Activated T-cell treated with anti-CD3 and anti-CD28 coated beads, Interleukin-2, amount 50 U/mL, for 1 hour (primary cell): ENCODE measurements at places on chromosomes 13 and 19.
A peak's percentile ranks its signal among the peaks of the same experiment; 100 is the strongest.

DNA sequence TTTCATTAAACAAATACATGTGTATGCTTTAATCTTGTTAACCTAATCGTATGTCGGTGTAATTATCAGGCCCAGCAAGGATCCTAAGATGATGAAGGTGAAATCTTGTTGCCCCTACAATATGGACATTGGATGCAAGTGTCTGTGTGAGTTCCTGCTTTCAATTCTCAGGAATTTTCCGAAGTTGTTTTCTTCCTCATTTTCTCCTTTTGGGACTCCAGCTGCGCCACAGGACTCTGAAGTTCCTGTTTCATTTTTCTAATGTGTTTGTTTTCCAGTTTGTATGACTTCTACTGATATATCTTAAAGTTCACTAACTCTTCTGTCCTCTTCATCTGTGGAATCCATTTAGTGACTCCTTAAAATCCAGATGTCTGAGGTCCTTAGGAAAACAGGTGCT lies 11.9 kb upstream of the OR7D2 start:
- DNase-seq = no peak

- no peak for DNase-seq
Observed at GRCh38 chr13:91111476-91112200, 235.8 kb upstream of the MIR17HG start.

DNA sequence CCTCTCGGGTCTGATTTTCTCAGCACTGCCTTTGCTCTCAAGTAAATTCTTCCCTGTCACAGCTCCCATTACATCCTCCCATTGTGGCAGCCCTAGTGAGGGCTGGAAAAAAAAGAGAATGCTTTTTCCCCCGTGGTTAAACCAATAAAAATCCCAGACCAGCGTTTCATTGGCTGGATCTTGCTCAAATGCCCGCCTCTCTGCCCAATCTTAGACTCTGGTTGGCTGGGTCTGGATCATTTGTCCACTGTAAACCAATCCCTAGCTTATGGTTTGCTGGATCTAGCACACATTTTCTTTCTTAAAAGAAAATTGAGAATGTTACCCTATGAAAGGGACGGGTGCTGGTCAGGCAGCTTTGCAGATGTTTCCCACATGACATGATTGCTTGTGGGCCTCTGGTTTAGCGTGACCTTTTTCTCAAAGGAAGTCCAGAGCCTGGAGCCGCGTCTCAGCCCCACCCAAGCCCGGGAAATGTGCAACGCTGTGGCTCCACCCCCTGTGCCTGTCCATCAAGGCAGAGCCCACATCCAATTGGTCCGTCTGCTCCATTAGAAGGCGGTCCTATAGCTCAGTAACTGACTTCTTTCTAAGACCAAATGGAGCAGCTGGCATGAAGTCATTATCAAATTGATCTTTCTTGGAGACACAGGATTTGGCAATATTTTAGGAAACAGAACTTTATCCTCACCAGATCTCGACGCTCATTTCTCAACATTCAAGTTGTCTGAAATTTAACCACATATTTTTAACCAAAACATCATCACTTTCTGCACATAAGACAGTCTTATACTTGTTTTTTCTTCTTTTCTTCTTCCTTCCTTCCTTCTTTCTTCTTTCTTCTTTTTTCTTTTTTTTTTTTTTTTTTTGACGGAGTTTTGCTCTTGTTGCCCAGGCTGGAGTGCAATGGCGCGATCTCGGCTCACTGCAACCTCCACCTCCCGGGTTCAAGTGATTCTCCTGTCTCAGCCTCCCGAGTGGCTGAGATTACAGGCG lies 2.6 kb upstream of the MCEMP1 start:
- no peak for DNase-seq

DNA sequence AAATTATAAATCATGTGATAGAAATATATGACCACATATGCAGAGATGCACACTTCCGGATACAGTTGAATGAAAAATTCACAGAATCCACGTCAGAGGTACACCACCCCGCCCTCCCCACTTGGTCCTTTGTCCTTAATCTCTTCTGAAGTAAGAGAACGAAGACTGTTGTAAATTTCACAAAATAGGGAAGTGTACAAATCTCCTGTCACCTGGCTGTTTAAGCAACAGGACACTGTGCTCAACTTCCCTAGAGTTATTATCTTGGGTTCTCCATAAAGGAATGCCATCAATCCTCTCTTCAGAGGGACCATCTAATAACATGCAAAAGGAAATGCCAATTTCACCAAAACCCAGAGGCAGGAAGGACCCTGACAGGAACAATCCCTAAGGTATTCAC lies 10.5 kb upstream of the CEACAM6 start:
- no peak for DNase-seq

DNA sequence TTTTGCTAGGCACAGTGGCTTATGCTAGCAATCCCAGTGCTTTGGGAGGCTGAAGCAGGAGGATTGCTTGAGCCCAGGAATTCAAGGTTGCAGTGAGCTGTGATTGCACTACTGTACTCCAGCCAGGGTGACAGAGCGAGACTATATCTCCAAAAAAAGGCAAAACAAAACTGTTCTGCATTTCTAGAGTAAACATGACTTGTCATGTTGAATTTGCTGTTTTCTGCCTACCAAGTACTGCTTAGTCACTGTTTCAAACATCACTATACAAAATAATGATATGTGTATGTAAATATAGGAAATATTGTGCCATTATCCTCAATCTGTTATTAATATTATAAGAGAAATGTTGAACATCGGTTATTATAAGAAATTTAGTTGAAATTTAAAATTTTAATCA lies 9.2 kb downstream of the RFC3 start:
- DNase-seq = no peak

GRCh38 chr19:35340431-35340830 lies 7.3 kb upstream of the FFAR1 start:
- DNase-seq = no peak

DNA sequence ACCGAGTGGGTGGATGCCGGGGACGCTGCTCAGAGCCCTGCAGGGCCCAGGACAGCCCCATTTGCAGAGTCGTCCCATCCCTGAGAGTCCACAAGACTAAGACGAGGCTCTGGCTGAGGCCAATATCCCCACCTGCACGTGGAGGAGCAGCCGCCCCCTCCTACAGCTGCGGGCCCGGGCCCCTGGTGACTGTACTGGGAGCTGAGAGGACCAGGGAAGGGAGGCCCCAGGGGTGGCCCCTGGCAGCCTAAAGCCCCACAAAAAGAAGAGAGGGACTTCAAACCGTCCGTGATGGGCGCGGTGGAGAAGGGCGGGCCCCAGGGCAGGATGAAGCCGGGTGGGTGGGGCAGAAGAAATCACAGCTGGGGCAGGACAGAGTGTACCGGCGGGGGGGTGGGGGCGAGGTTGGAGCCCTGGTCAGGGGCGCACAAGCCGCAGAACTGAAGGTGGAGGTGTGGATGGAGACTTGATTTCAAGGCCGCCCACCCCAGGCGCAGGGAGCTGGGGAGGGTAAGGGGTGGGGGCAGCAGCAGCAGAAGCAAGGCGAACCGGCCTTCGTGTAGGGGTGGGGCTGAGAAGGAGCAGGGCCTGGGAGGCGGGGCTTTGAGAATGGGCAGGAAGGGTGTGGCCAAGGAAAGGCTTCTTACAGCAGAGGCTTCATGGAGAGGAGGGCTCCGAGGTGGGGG lies 12.9 kb downstream of the CFD start:
- DNase-seq = peak; percentile 81

DNA sequence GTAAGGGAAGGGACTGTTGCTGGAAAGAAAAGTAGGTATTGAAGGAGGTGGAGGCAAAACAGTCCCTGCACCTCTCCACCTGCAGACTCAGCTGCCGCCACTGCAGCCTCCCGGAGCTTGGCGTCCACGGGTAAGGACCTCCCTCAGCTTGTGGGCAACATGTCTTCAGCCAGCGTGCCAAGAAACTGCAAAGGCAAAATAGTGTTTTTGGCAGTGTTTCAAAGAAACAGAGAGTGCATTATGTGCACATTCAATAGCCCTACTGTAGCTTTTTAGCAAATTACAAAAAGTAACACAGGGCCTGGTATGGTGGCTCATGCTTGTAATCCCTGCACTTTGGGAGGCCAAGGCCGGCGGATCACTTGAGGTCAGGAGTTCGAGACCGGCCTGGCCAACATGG lies 57.4 kb downstream of the ATP11A start:
- no peak for DNase-seq

DNA sequence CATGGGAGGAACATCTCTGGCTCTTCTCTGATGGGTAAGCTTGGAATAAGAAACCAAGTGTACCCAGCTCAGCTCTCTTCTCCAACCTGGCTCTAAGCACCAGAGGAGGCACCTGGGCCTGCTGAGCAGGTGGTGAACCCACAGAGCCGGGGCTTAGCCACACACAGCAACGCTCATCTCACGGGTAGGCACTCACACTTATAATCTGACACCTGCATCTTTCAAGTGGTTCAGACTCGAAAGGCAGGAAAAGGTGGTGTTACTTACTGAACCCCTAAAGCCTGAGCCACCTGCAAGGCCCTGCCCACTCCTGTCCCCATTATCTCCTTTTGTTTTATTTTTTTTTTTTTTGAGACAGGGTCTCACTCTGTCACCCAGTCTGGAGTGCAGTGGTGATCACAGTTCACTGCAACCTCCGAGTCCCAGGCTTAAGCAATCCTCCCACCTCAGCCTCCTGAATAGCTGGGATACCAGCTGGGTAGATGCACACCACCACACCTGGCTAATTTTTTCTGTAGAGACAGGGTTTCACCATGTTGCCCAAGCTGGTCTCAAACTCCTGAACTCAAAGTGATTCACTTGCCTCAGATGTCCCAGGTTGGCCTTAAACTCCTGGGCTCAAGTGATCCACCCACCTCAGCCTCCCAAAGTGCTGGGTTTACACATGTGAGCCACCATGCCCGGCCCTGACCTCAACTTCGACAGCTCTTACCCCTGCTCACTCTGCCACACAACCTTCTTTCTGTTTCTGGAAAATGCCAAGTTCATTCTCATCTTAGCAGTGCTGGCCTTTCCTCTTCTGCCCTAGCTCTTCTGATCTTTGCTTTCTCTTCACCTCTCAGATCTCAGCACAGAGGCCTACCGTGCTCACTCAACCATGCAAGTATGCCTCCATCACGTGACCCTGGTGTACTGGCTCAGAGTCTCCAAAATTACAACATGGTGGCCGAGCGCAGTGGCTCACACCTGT lies 9.7 kb downstream of the FBXL12 start:
- peak; percentile 35 for DNase-seq

GRCh38 chr19:55188625-55189024 lies 8.5 kb upstream of the SYT5 start:
- DNase-seq = no peak

DNA sequence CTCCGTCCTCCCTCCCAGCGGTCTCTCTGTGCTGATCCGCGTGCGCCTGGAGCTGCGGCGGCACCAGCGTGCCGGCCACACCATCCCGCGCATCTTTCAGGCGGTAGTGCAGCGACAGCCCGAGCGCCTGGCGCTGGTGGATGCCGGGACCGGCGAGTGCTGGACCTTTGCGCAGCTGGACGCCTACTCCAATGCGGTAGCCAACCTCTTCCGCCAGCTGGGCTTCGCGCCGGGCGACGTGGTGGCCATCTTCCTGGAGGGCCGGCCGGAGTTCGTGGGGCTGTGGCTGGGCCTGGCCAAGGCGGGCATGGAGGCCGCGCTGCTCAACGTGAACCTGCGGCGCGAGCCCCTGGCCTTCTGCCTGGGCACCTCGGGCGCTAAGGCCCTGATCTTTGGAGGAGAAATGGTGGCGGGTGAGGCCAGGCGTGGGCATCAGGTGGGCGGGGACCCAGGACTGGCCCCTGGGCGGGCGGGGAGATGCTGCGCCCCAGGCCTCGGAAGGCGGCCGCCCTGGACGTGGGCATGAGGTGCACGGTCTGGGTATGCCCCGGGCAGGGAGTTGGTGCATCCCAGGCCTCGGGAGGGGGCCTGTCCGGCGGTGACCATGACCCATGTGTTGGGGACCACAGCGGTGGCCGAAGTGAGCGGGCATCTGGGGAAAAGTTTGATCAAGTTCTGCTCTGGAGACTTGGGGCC lies 16.4 kb downstream of the SLC27A1 start:
- DNase-seq = no peak

DNA sequence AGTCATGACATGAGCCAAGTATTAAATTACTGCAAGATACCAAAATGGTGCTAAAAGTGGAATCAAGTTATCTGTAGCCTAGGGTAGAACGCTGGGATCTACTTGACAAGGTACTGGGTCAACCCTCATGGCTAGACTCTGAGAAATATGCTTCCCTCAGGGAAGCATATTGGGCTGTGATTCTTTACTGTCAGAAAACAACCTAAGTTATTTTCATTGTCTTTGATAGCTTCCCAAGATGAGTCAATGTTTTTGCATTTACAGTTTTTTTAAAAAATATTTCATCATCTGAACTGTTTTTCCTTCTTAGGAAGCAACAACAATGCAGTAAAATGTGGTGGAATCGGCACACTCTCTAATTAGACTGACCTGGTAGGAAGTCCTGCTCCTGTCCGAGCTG lies 218.0 kb downstream of the RGCC start:
- DNase-seq = no peak

DNA sequence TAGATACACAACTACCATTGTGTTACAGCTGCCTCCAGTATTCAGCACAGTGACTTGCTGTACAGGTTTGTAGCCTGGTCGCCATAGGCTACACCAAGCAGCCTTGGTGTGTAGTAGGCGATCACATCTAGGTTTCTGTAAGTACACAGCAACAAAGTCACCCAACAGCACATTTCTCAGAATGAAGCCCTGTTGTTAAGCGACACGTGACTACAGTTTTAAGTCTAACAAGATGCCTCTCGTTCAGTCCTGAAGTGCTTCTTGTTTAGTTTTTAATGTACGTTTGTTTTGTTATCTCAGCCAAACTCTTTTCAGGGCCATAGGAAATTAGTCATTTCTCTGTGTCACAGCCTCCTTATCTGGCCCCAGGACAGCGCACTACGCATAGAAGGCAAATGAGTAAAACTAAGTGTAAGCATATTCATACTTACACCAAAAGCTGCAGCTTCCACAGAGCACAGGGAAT lies 50.0 kb upstream of the GPR183 start:
- DNase-seq = no peak

- no peak for DNase-seq
Observed at GRCh38 chr13:65416784-65417183, 1813.4 kb downstream of the PCDH9 start.

GRCh38 chr19:30807278-30807677 lies 435.1 kb downstream of the ZNF536 start:
- no peak for DNase-seq

- DNase-seq = no peak
Observed at GRCh38 chr19:48442116-48443035, 3.4 kb upstream of the GRWD1 start.
